NB4 (cell line): ENCODE measurements at places on chromosomes 6 and 20.

DNA sequence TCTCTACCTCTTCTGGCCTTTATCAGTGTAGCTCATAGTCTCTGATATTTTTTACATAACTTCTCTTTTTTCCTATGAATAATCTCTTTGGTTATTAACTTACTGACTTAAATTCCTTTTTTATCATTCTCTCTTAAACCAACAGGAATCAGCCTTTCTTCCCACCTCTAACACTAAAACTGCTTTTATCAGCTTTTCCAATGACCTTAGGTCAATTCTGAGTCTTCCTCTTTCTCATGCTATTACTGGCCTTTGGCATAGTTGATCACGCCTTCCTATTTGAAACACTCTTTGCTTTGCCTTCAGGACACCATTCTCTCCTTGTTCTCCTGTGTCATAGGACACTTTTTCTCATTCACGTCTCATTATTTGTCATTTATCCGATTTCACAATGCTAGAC, 8.1 kb upstream of the HINT3 start:
- DNase-seq, result no peak

DNA sequence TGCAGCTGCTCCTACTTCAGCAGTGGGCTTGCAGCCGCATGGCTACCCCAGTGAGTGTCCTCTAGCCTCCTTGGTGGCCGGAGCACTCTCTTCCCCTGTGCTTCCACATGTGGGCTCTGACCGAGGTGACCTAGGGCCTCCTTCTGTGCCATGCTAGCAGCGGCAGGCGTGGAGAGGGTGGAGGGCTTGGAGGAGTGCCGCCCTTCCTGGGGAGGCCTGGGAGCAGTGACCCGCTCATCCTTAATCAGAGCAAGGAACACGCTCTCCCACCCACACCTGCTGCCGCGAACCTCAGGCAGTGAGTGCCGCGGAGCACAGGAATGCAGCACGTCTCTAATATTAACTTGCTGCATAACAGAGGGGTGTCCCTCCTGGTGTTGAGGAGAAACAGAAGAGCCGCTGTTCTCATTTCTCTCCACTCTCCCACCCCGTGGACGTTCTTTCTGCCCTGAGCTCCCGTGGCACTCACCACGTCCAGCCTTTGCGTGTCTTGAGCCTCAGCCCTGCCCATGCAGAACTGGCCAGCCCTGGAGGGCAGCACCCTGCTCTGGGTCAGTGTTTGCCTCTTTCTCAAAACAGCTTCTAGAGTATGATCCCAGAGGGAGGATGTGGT, 31.9 kb downstream of the DUSP22 start:
- no peak for DNase-seq

DNA sequence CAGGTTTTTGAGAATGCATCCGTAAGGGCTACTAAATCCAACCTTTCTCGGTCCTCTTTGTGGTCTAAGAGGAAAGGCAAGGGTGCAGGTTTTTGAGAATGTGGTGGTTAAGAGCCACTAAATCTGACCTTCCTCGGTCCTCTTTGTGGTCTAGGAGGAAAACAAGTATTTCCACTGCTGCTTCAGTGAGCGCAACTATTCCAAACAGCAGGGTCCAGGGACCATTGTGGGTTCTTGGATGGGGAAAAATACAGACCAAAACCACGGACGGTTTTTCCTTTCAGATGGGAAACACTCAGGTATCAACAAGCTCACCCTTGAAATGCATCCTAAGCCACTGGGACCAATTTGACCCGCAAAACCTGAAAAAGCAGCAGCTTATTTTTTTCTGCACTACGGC, 21.9 kb downstream of the BTBD9 start:
- DNase-seq, result no peak

GRCh38 chr20:41738604-41739206, 120.5 kb upstream of the CHD6 start:
- DNase-seq, result peak; percentile 47

DNA sequence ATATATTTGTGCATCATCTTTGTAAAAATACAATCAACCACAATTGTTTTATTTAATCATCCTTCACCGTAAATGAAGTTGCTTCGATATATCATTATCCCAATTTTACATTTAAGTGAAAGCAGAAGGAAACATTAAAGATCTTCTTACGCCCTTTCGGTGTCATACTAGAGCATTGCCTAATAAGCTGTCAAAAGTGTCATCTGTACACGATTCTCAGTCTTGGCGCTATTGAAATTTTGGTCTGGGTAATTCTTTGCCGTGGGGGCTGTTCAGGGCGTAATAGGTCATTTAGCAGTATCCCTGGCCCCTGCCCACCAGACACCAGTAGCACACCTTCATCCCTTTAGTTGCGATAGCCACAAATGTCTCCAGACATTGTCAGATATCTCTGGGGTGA, 40.4 kb upstream of the TMEM170B start:
- DNase-seq, result no peak

- DNase-seq, result no peak
These were observed 83.3 kb downstream of the RCAN2 start for GRCh38 chr6:46407776-46408530.

GRCh38 chr6:165049362-165049761, 260.0 kb downstream of the C6orf118 start:
- peak; percentile 69 for DNase-seq

GRCh38 chr6:111220383-111221031, 133.2 kb downstream of the SLC16A10 start:
- no peak for DNase-seq

DNA sequence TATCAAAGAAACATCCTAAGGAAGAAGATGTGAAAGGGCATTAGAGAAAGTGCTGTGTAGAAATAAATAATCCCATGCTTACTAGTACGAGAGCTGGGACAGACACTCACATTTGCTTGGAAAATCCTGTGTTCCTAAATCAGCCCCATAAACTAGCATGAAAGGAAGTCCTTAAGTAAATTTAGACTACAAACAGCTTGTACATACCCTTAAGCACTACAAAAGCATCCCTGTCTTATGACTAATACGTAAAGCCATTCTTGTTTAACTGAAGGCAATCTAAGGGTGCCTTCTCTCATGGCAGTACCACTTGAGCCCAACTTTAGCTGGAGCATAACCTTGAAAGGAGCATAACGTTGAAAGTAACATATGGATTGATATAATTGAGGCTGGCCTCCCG, 15.4 kb upstream of the FOXQ1 start:
- no peak for DNase-seq

DNA sequence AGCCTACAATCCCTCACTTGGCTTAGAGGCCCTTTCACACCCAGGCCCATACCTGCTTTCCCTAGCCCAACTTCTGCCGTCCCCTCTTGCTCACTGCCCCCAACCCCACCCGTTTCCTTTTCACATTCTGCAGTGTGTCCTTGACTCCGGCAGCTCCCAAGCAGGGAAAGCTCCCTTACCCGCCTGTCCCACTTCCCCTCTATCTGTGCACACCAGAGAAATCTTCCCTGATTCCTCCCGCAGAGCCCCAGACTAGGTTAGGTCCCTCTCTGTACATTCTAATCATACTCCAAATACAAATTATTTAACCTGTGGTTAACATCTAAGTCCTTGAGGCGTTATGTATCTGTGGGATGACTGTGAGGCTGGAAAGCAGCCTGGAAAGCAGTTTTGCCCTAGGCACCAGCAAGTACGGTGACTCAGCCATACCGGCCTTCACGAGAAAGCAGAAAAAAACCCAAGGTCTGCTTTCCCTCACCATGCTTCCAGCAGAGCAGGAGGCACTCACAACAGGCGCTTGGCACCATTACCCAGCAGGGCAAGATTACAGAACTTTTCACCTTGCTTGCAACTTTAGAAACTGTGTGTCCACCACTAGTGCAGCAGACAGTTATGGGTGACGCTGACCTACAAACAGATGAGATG, 22.3 kb downstream of the ELOVL5 start:
- DNase-seq, result peak; percentile 23

DNA sequence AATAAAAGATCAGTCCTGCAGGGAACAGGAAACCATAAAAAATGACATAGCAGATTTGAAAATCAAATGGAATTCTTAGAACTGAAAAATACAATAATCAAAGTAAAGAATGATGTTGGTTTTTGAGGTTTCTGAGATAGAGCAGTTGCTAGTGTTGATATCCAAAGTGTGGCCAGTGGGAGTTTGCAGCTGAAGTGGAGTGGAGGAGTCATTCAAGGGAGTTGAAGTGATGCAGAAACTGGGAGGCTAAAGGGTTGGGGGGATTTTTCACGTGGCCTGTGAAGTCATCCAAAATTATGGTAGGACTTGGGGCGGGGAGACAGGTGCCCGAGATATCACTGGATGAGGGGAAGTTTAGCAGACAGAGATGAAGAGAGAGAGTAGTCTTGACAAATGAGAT, 123.6 kb downstream of the CDC5L start:
- DNase-seq, result no peak
